Activated CD4-positive, alpha-beta T cell treated with anti-CD3 and anti-CD28 coated beads, Interleukin-2, amount 50 U/mL, for 24 hours (primary cell): ENCODE measurements at places on chromosomes 11 and 22.
A peak's percentile ranks its signal among the peaks of the same experiment; 100 is the strongest.

DNA sequence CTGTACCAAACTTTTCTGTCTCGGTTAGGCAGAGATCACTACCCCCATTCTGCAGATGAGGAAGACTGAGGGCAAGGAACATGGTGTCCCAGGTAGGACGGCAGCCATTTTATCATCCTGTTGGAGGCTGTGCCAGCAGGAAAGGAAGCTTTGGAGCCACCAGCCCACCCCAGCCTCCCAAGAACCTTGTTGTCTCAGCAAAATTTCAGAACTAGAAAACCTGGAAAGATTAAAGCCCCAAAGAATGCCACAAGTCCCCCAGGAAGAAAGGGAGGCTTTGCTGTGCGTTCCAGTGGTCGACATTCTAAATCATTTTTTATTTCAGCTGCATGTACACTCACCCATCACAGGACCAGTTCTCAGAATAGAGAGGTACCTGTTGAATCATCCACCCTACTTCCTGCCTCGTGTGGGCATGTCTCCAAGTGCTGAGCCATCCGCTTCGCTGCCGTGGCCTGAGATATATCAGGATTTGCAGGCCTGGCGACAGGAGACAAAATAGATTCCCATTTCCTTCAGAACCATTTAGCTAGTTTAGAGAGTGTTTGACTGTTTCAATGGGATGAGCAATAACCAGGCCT lies 13.0 kb upstream of the EIF3D start:
- peak; percentile 40 for DNase-seq

DNA sequence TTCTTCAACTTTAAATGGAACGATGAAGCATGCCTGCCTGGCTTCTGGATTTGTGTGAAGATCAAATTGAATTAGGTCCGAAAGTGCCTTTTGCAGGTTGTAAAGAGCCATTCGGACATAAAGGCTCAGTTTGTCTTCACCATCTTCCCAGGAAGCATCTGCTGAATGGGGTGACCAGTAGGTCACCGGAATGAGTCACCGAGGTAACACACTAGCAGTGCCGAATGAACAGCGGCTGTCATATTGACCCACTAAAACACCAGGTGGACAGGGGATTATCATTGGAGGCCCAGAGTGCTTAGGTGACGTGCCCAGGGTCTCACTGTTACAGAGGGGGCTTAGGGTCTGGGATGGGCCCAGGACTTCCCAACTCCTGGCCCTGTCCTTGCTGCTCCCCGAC lies 43.1 kb upstream of the MYH9 start:
- no peak for DNase-seq

GRCh38 chr11:76161261-76161961 lies 44.9 kb downstream of the WNT11 start:
- no peak for DNase-seq

- DNase-seq: no peak
Observed at GRCh38 chr22:27851974-27852746, 50.6 kb upstream of the MN1 start.

- no peak for DNase-seq
Observed at GRCh38 chr11:90476442-90477007, 253.7 kb upstream of the CHORDC1 start.

- no peak for DNase-seq
Observed at GRCh38 chr11:66437979-66438503, 607 bp downstream of the MRPL11 start.

- DNase-seq: no peak
Observed at GRCh38 chr11:108768964-108769363, 104.1 kb downstream of the DDX10 start.

DNA sequence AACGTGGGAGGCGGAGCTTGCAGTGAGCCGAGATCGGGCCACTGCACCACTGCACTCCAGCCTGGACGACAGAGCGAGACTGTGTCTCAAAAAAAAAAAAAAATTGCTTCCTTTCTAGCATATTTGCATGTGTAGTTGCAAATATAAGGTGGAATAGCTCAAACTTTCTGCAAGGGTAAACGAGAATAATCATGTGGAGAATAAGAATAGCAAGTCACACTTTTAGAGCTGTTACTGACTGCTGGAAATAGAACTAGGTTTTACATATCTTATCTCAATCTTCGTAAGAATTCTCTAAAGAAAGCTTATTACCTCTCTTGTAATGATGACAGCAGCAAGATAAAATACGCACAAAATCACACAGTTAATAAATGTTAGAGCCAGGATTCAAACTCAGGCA lies 1.6 kb downstream of the L3MBTL2 start:
- DNase-seq: no peak

- no peak for DNase-seq
Observed at GRCh38 chr11:117375960-117376359, 48.3 kb downstream of the CEP164 start.

DNA sequence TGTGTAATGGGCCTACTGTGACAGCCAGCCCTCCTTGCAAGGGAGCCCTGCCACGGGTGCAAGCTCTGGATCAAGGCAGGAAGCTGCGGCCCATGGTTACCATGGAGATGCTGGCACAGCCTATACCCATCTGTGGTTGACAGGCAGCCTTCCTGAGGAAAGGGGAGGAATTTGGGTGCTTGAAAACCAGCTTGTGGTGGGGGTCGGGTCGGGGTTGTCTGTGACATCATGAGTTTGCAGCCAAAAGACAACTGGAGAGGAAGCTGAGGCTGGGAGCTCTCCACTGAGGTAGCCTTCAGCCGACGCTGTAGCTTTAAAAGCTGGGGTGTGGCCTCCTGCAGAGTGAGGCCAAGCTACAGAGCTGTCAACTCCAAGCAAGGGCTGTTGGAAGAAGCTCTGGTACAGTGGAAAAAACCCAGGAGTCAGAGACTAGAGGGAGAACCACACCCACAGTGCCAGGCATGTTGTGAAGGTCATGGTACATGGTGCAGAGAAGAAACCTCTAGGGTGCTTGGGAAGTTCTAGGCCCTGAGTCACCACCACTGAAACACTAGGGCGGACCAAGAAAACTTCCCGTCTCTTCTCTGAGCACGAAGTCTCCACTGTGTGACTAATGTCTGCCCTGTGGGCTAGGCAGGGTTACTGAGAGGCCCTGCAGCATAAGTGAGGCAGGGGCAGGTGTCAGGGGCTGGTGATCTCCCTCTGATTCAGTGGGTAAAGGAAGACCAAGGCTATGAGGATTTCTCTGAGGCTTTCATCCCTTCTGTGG lies 10.8 kb upstream of the LDHA start:
- DNase-seq: peak; percentile 84

DNA sequence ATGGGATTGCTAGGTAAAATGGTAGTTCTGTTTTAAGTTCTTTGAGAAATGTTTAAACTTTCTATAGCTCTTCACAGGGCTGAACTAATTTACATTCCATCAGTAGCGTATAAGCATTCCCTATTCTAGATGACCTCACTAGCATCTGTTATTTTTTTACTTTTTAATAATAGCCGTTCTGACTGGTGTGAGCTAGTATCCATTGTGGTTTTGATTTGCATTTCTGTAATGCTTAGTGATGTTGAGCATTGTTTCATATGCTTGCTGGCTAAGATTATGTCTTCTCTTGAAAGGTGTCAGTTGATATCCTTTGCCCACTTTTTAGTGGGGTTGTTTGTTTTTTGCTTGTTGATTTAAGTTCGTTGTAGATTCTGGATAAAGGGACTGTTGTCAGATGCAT lies 35.9 kb downstream of the MMP27 start:
- DNase-seq: no peak

DNA sequence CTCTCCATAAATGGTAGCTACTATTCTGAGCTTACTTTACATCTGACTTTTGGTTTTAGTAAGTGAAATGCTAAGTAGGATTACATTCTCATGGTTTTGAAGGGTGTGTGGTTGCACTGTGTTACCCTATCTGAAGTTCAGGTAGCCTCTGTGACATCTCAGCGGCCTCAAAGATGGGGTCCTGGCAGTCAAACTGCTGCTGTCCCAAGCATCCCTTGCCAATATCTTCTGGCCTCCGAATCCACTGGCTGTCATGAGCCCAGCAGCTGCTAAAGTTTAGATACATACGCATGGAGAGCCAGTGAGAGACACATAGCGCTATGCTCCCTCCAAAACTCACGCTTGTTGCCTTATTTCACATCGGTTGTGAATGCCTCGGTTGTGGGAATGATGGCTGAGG lies 34.9 kb downstream of the UBASH3B start:
- no peak for DNase-seq

GRCh38 chr11:72238040-72238450 lies 5.9 kb downstream of the PHOX2A start:
- DNase-seq: peak; percentile 30

GRCh38 chr11:83691451-83691950 lies 405.3 kb upstream of the CCDC90B start:
- DNase-seq: no peak

- no peak for DNase-seq
Observed at GRCh38 chr11:43123443-43123842, 188.4 kb upstream of the API5 start.

DNA sequence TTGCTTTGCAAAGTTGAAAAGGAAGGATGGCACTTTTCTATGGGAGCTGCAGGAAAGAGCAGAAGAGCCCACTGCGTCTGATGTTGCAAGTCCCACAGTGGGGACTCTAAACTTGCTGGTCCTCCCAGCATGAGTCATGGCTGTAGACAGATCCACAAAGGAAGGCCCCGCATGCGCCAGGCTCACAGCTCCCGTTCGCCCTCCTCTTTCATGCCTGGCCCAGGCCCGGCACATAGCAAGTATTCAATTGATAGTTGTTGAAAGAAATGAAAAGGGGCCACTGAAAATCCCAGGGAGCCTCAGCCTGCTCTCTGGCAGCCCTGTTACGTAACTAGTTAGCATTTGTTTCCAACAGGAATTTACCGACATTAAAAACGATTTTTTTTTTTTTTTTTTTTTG lies 18.9 kb downstream of the AP1B1 start:
- DNase-seq: no peak

GRCh38 chr11:20024172-20024935 lies 135.9 kb downstream of the DBX1 start:
- no peak for DNase-seq

GRCh38 chr11:89441606-89442005 lies 49.6 kb downstream of the NOX4 start:
- DNase-seq: no peak

DNA sequence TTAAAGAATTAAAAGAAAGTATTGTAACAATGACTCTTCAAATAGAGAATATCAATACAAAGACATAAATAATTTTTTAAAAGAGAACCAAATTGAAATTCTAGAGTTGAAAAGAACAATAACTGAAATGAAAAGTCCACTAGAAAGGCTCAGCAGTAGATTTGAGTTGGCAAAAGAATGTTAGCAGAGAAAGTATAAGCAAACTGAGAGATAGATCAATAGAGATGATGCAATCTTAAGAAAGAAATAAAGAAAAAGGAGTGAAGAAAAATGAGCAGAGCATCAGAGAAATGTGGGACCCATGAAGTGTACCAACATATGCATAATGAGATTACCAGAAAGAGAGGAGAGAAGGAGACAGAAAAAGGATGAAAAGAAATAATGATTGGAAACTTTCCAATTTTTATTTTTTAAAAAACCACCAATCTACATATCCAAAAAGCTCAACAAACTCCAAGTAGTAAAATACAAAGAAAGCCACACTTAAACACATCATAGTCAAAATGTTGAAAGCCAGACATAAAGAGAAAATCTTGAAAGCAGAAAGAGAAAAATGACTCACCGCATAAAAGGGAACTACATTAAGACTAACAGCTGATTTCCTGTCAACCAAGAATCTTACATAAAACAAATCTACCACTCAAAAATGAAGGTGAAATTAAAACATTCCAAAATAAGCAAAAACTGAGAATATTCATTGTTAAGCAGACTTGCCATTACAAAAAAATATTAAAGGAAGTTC lies 20.9 kb downstream of the NCF4 start:
- no peak for DNase-seq

GRCh38 chr11:10639350-10639749 lies 54.2 kb downstream of the IRAG1 start:
- DNase-seq: no peak

DNA sequence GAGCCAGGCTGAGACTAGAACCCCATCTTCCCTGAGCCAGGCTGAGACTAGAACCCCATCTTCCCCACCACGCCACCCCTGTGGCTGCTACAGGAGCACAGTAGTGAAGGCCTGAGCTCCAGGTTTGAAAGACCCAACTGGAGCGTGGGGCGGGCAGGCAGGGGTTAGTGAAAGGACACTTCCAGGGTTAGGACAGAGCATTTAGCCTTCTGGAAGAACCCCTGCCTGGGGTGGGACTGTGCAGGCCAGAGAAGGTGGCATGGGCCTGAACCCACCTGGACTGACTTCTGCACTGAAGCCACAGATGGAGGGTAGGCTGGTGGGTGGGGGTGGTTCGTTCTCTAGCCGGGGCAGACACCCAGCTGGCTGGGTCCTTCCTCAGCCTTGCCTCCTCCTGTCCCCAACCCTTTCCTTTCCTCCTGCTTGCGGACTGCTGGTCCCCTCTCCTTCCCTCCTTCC lies 24.1 kb downstream of the SUN2 start:
- no peak for DNase-seq

- no peak for DNase-seq
Observed at GRCh38 chr11:85040166-85040565, 587.0 kb downstream of the DLG2 start.

DNA sequence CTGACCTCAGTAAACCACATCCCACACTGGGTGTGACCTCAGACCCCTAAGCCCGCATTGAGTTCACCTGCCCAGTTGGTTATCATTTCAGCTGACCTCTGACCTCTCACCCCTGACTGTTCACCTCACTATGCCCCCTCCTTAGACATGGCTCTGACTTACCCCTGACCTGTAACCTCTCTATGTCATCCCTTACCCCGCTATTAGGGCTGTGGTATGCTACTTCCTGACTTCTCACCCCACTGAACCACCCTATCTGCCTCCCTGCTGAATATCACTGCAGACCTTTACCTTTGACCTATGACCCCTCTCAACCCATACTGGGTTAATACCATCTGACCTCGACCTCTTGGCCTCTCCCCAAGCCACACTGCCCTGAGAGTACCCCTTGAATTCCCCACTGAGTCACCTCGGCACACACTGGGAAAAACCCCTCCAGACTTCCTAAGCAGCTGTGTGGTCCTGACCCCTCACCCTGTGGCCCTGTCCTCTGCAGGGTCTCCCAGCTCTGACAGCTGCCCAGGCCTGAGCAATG lies 8.3 kb downstream of the PLCB3 start:
- no peak for DNase-seq
